ENCODE measurements at places on chromosomes 12 and 14.
A peak's percentile ranks its signal among the peaks of the same experiment; 100 is the strongest.

DNA sequence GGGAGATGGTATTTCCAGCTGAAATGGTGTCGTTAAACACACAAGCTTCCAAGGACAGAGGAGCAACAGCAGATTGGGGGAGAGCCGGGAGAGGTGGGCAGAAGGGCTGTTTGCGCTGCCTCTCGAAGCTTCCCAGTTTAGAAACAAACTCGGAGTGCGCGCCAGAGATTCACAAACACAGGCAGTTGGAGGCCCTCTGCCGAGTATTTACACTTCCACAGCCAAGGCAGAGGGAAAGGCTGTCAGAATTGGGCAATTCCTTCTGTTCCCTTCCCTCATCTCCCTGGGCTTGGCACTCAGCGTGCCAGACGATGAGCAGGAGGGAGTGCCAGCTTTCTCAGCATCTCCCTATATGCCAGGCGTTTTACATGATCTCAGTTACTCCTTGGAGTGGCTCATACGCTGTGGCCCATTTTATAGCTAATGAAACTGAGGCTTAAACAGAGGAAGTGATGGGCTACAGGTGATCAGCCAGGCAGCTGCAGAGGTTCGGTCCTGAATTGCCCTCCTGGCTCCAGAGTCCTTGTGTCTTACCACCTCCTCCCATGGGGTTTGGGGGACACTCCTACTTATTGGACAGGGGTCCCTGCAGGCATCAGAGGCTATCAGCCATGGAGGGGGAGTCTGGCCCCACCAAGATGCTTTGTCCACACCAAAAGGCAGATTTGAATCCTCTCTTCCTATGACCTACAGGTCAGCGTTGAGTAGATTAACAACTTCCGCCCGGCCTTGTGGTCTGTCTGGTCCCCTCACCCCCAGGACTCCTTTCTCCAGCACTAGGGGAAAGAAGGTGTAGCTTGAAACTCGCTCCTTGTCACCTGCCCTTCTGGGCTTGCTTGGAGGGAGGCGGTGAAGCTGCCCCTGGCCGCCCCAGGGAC, 3.1 kb downstream of the FAM222A start:
- no peak for DNase-seq

- DNase-seq, result no peak
These were observed 64.3 kb downstream of the ZFP36L1 start for GRCh38 chr14:68728342-68729106.

GRCh38 chr14:93892923-93893558, 34.1 kb upstream of the FAM181A start:
- DNase-seq, result peak; percentile 63

DNA sequence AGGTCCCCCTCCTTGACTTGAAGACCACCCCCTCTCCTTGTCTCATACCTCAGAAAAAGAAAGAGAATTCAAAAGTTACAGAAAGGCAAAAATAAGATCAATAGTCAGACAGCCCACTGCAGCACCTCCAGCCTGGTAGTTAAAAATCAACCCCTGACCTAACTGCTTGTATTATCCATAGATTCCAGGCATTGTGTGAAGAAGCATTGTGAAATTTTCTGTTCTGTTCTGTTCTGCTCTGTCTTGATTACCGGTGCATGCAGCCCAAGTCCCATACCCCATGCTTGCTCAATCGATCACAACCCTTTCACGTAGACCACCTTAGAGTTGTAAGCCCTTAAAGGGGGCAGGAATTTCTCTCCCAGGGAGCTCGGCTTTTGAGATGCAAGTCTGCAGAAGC, 5.8 kb upstream of the DHRS7 start:
- no peak for DNase-seq

DNA sequence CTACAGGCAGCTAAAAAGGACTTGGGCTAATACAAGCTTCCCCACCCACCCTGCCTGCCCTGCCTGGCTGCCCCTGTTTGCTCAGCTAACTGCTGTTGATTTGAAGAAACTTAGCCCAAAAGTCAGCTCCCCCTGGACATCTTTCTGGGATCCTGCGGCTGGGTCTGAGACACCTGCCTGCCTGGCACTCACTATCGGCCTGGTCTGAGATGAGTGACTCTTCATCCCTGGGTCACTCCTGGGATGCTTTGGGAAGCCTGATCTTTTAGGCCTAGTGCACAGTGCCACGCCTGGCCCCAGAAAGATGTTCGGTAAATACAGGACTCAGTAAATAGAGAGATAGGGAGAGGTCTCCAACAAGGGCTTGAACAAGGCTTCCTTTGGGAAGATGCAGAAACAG, 211.3 kb upstream of the DIO3 start:
- DNase-seq, result no peak

- no peak for DNase-seq
These were observed 15.7 kb downstream of the MDM2 start for GRCh38 chr12:68823696-68824095.

GRCh38 chr12:91706466-91706865, 439.2 kb downstream of the BTG1 start:
- DNase-seq, result no peak

GRCh38 chr14:100577321-100577985, 9.8 kb downstream of the BEGAIN start:
- no peak for DNase-seq

DNA sequence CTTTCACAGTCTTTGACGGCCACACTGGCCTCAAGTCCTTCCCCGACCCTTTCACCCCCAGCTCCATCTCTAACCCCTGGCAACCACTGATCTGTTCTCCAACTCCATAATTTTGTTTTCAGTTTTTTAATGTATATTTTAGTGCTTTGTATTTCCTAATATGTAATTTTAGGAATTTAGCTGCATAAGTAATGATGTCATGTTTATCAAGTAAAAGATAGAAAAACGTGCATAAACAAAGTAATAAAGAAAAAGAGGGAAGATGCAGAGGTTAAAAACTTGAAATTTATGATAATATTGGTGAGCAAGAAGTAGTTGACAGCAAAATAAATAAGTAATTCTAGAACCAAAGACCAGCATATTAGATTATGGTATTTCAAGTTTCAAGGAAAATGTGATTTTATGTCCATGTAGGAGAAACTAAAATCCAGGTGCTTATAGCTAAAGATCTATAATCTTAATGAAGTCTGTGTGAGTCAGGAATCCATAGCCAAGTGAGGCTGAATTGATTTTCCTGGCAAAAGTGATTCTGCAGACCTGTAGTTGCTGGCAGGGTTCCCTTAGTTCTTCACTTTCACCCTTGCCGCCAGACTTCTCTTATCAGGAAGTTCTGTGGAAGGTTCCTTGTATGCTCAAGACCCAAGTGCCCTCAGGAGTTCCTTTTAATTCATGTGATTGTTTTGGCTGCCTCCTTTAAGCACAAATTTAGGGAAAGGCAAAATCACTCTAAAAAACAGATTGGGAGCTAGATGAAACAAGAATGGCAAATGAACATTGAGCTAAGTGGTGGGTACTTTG, 24.4 kb downstream of the FBXW8 start:
- no peak for DNase-seq

- no peak for DNase-seq
These were observed 86.6 kb upstream of the OTX2 start for GRCh38 chr14:56896922-56897321.

GRCh38 chr12:4421590-4422031, 24.0 kb downstream of the FGF6 start:
- peak; percentile 61 for DNase-seq

- DNase-seq, result no peak
These were observed 161.4 kb downstream of the TTC7B start for GRCh38 chr14:90654831-90655276.

DNA sequence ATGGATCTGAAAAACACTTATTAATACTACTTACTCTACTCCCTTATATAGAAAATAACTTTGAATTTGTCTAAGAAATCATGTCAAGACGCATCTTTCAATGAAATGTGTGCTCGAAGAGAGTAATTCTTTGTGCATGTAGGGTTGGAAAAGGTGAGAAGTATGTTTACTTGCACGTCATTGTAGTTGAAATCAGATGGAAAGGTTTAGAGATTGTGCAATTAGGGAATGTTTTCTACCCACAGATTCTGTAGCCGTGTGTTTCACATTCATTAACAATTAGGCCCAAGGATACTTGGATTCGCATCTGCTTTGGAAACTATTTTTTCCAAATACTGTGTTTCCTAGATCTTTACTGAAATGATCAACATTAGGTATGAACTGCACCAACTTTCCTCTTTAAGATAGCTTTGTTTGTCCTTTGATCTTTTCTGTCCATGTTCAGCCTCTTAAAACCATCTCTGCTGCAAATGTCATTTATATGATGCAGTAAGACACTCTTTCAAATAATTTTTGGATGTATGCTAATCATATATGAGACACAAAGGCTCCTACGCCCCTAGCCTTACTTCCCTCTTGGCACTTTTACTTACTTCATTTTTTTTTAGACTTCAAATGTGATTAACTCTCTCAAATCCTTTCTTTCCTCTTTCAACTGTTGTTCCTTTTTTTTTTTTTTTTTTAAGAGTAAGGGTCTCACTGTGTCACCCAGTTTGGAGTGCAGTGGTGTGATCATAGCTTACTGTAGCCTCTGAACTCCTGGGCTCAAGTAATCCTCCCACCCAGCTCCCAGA, 58.0 kb upstream of the PSMA6 start:
- no peak for DNase-seq

DNA sequence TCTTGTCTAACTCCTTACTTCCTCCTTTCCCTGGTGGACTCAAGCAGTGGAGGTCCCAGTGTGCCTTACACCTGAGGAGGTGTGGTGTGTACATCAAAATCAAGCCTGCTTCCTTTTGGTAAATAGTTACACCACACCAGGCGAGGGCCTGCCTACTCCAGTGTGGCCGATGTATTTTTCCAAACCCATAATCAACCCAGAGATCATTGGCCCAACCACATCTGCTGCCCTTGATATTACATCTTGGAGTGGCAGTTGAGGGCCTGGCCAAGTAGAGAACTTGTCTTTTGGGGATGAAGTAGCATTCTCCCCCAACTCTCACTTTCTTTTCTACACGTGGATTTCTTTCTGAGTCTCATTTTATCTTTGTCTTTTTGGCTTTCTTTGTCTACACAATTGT, 187.4 kb downstream of the EFCAB11 start:
- DNase-seq, result no peak

DNA sequence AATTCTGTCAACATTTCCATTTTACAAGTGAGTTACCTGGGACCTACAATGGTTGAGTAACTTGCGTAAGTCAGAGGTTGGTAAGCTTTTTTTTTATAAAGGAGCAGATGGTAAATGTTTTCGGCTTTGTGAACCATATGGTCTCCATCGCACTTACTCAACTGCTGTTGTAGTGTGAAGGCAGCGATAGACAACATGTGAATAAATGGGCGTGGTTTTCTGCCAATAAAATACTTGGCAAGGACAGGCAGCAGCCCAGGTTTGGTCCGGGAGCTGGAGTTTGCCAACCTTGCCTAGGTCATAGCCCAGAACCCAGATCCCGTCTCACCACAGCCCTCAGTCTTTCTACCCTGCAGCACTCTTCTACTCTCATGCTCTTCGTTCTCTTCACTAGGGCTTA, 6.3 kb downstream of the DDX55 start:
- no peak for DNase-seq

DNA sequence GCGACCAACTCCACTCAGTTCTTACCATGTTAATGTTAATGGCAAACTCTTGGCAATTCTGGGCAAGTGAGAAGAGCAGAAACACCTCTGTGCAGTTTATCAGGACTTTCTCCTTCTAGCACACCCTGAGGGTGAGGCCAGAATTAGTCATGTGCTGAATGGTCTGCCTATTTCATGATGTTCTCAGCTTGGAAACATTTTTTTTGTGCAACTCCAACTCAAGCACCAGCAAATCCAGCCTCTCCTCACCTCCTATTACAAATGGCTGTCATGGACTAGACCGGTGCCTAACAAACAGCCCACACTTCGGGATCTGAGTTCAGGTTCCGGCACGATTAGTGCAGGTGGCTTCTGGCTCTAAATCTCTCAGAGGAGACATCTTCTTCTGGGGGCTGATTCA, 246.0 kb downstream of the ZFP36L1 start:
- no peak for DNase-seq

DNA sequence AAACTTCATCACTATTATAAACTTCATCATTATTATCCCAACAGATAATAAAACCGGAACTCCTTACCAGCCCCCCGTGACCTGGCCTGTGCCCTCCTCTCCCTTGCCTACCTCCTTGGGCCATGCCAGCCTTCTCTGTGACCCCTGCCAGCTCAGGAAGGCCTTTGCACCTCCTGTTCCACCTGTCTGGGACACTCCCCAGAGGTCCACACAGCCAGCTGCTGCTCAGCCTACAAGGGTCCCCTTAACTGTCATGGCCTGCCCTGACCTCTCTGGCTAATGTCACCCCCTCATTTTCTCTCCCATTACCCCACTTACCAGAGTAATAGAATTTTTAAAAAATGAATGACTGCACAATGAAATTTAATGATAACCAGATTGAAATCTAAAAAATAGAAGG, 121.0 kb downstream of the NCOR2 start:
- DNase-seq, result no peak

GRCh38 chr14:65103150-65103760, 938 bp upstream of the MAX start:
- no peak for DNase-seq

- no peak for DNase-seq
These were observed 918.0 kb upstream of the SEL1L start for GRCh38 chr14:82451675-82452074.

- no peak for DNase-seq
These were observed 11.2 kb downstream of the DIO2 start for GRCh38 chr14:80200093-80200492.

GRCh38 chr12:95124106-95124505, 50.7 kb upstream of the NR2C1 start:
- no peak for DNase-seq

DNA sequence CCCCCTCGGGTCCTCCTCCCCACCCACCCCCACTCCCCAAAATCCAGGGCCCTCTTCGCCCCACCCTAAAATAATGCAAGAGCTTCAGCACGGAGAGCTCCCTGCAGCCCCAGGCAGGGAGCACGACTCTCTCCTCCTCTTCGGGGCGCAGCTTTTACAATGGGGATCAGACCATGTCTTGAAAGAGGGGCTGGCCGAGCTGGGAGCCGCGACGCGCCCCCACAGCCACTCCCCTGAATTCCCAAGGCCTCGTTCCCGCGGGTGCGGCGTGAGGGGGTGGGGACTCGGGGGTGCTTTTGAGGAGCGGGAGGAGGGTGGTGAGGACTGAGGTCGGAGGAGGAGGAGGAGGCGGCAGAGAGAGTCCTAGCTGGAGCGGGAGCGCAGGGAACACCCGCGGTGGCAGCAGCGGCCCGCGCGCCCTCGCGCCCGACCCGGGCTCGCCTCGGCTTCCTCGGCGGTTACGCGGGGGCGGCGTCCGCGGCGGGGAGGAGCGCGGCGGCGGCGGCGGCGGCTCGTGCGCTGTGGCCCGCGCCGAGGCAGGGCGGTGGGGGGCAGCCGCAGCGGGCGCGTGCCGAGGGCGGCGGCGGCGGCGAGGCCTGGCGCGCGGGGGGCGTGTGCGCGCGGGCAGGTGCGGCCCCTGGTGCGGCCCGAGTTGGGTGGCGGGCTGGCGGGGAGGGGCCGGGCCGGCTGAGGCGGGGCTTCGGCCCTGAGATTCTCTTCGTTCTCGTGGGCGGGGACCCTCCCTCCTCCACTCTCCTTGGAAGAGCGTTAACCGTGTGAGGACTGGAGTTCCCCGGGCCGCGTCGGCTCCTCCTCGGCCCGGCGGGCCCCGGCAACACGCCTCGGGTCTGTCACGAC, at the start of gene ANKS1B:
ANKS1B (minus strand) TSS at position 666 of the 858 bp plus-strand sequence. CDS start 699 bp downstream, outside the sequence.
- DNase-seq, result no peak

GRCh38 chr12:112711507-112711906, 80.0 kb upstream of the RPH3A start:
- no peak for DNase-seq

Measured in CD4-positive, alpha-beta T cell treated with Interleukin-2 at 100 ng/mL for 4 hours (primary cell).